Pericardium fibroblast (primary cell): ENCODE measurements at places on chromosomes 13 and 19. TPM values are rescaled to one million over a fixed set of nuclear protein-coding genes. Genes with fewer than 3 reads are reported as not detected.

APC2 gene
- total RNA-seq = 0.12 and 0.26 TPM in 2 replicates

HPN gene
- total RNA-seq = 0.70 and 0.94 TPM in 2 replicates

OR7A5 gene
- not detected in 2 replicates for total RNA-seq

SHISA2 gene
- 1.1 and 2.0 TPM in 2 replicates for total RNA-seq

LHFPL6 gene
- 65.1 and 72.5 TPM in 2 replicates for total RNA-seq

NCAN gene
- total RNA-seq = not detected in 2 replicates

FLT3LG gene
- total RNA-seq = 2.6 and 3.3 TPM in 2 replicates

OR4F17 gene
- total RNA-seq = not detected in 2 replicates

SMG9 gene
- total RNA-seq = 9.4 and 12.8 TPM in 2 replicates

KLK12 gene
- total RNA-seq = not detected in 2 replicates

KLK14 gene
- total RNA-seq = 0.12 TPM in 1 of 2 replicates, not detected in the other

NKPD1 gene
- under 0.01 and 0.85 TPM in 2 replicates for total RNA-seq

HSPB6 gene
- total RNA-seq = 142 and 170 TPM in 2 replicates

MADCAM1 gene
- total RNA-seq = not detected in 2 replicates

ZNF99 gene
- not detected in 2 replicates for total RNA-seq

COX7A1 gene
- total RNA-seq = 17.6 and 22.8 TPM in 2 replicates

NLRP11 gene
- not detected in 2 replicates for total RNA-seq

FPR2 gene
- total RNA-seq = 0.09 TPM in 1 of 2 replicates, not detected in the other

SHD gene
- 0.68 TPM in 1 of 2 replicates, not detected in the other for total RNA-seq

TSSK6 gene
- 1.4 and 2.0 TPM in 2 replicates for total RNA-seq

KCNRG gene
- total RNA-seq = 0.09 and 0.70 TPM in 2 replicates

C1QTNF9B gene
- not detected in 2 replicates for total RNA-seq

COX6B2 gene
- total RNA-seq = not detected in 2 replicates

EEF2 gene
- 3,007 and 5,415 TPM in 2 replicates for total RNA-seq

CLDN10 gene
- total RNA-seq = not detected in 2 replicates

ADGRE2 gene
- 0.09 and 0.93 TPM in 2 replicates for total RNA-seq

ZNF441 gene
- 2.0 and 3.7 TPM in 2 replicates for total RNA-seq

ZNF681 gene
- 0.35 and 0.77 TPM in 2 replicates for total RNA-seq

ZNF497 gene
- total RNA-seq = 0.17 and 0.47 TPM in 2 replicates

SGCG gene
- 0.70 and 8.7 TPM in 2 replicates for total RNA-seq

KASH5 gene
- total RNA-seq = not detected in 2 replicates

KIR2DL3 gene
- total RNA-seq = not detected in 2 replicates

CYP4F12 gene
- total RNA-seq = 0.26 TPM in 1 of 2 replicates, not detected in the other
